ENCODE measurements at places on chromosomes 1 and 21. TPM values are rescaled to one million over a fixed set of nuclear protein-coding genes. Genes with fewer than 3 reads are reported as not detected.
A peak's percentile ranks its signal among the peaks of the same experiment; 100 is the strongest.

DNA sequence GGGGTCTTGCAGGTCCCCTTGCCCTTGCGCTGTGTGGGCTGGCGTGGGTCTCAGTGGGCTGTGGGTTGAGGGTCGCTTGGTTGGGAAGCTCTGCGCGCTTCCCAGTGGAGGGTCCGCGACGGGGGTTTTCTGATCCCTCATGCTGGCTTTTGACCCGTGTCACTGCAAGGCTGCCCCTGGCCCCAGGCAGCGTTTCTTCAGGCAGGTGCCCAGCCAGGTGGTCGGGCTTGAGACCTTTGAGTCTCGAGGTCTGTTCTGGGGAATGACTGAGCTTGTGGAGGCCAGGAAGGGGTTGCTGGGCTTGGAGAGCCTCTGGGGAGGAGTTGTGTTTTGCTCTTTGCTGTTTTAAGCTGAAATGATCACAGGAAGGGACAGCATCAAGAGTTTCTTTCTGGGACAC, 5.3 kb downstream of the SKI start:
- H3K4me3 ChIP-seq: peak overlapping the region; percentile 25
- no peaks in the 10 kb centered on the region for H3K27me3 ChIP-seq
- DNase-seq: no peak
- peaks cover 25% of the 10 kb centered on the region for H3K4me1 ChIP-seq
- peak overlapping the region; percentile 50 for H3K27ac ChIP-seq

- H3K4me1 ChIP-seq: no peaks in the 10 kb centered on the region
- no peaks in the 10 kb centered on the region for H3K36me3 ChIP-seq
- H3K4me3 ChIP-seq: no peak overlapping the region
- H3K27ac ChIP-seq: no peak overlapping the region
- no peak for DNase-seq
- H3K27me3 ChIP-seq: no peaks in the 10 kb centered on the region
Measured at GRCh38 chr1:52544665-52545525, 8.0 kb downstream of the TUT4 start.

- H3K27ac ChIP-seq: peak overlapping the region; percentile 77
- peaks cover 38% of the 10 kb centered on the region for H3K4me1 ChIP-seq
- DNase-seq: peak; percentile 97
- no peaks in the 10 kb centered on the region for H3K36me3 ChIP-seq
- no peaks in the 10 kb centered on the region for H3K27me3 ChIP-seq
Measured at GRCh38 chr1:26697978-26698849, 2.4 kb downstream of the ARID1A start.

TMEM82 gene
- not detected for total RNA-seq

- peak; percentile 91 for DNase-seq
- peak overlapping the region; percentile 90 for H3K27ac ChIP-seq
- peak overlapping the region; percentile 29 for H3K4me3 ChIP-seq
- H3K36me3 ChIP-seq: no peaks in the 10 kb centered on the region
- no peaks in the 10 kb centered on the region for H3K27me3 ChIP-seq
Measured at GRCh38 chr1:234499119-234499942, 20.4 kb upstream of the TARBP1 start.

GRCh38 chr1:193181536-193181935, 4.9 kb downstream of the B3GALT2 start:
- peaks cover 2% of the 10 kb centered on the region for H3K4me1 ChIP-seq
- H3K27ac ChIP-seq: no peak overlapping the region
- H3K36me3 ChIP-seq: peaks cover 2% of the 10 kb centered on the region
- H3K27me3 ChIP-seq: no peaks in the 10 kb centered on the region
- DNase-seq: peak; percentile 39

GRCh38 chr1:164774819-164775654, 216.1 kb downstream of the PBX1 start:
- peaks cover 34% of the 10 kb centered on the region for H3K4me1 ChIP-seq
- DNase-seq: no peak
- H3K4me3 ChIP-seq: no peak overlapping the region
- no peaks in the 10 kb centered on the region for H3K36me3 ChIP-seq
- H3K27ac ChIP-seq: peak overlapping the region; percentile 0

DNA sequence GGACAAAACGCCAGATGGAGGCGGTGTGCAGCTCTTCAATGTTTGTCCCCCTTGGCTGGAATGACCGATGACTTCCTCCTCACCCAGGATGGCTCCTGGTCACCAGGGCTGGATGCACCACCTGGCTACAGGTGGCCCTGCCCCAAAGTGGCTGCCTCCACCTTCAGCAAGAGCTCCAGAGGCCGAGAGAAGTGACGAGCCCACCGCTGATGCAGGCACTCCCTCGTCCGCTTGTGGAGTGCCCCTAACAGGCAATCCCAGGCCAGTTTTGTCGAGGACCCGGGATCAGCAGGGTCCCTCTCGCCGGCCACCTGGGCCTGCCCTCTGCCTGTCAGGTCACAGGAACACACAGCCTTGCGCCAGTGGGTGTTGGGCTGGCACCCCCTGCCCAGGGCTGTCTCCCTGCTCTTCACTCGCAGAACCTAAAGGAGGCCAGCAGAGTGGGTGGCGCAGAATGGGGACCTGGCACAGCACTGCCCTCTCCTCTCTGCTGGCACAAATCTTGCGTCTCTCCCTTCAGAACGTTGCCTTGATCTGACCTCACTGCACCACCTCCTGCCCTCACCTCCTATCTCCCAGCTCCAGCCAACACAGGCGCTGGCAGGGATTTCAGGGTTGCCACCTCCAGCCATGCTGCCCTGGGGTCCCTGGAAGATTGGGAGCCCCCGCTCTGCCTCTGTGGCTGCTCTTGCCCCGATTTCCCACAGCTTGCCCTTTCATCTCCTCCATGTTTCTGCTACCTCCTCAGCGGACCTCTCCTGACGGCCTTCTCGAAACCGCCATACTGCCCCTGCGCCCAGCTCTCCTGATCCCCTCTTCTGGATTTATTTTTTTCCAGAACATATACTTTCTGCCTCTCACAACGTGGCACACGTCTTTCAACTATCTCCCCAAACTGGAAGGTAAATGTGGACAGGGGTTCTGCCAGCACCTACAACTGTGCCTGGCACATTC, 38.6 kb downstream of the SLC45A1 start:
- H3K4me1 ChIP-seq: peaks cover 9% of the 10 kb centered on the region
- no peak overlapping the region for H3K27ac ChIP-seq
- H3K4me3 ChIP-seq: no peak overlapping the region
- DNase-seq: no peak
- H3K36me3 ChIP-seq: peaks cover 49% of the 10 kb centered on the region
- no peaks in the 10 kb centered on the region for H3K27me3 ChIP-seq

- peak; percentile 70 for DNase-seq
- peaks cover 22% of the 10 kb centered on the region for H3K36me3 ChIP-seq
- H3K4me3 ChIP-seq: peak within 1 kb of the TSS; percentile 92
- peaks cover 15% of the 10 kb centered on the region for H3K4me1 ChIP-seq
Measured at GRCh38 chr1:45010855-45011811, at the start of gene HECTD3. Gene HECTD3, minus strand, starts transcription at chr1:45011324. Its CDS starts 67 bp downstream, at chr1:45011257.

- no peaks in the 10 kb centered on the region for H3K4me1 ChIP-seq
- no peak overlapping the region for H3K27ac ChIP-seq
- no peak overlapping the region for H3K4me3 ChIP-seq
- H3K36me3 ChIP-seq: no peaks in the 10 kb centered on the region
- DNase-seq: peak; percentile 98
Measured at GRCh38 chr21:31293986-31294385, 50.1 kb downstream of the TIAM1 start.

- H3K4me3 ChIP-seq: no peak overlapping the region
- H3K27me3 ChIP-seq: no peaks in the 10 kb centered on the region
- peak overlapping the region; percentile 97 for H3K27ac ChIP-seq
- peaks cover 41% of the 10 kb centered on the region for H3K36me3 ChIP-seq
Measured at GRCh38 chr1:16145030-16145661, 10.7 kb downstream of the EPHA2 start.

- H3K27ac ChIP-seq: peak overlapping the region; percentile 34
- no peaks in the 10 kb centered on the region for H3K36me3 ChIP-seq
- H3K4me3 ChIP-seq: no peak overlapping the region
Measured at GRCh38 chr1:41901551-41901950, 17.2 kb downstream of the HIVEP3 start.

- DNase-seq: peak; percentile 24
- H3K4me1 ChIP-seq: no peaks in the 10 kb centered on the region
- H3K27me3 ChIP-seq: peaks cover 17% of the 10 kb centered on the region
- H3K36me3 ChIP-seq: no peaks in the 10 kb centered on the region
Measured at GRCh38 chr1:34885405-34886247, 26.1 kb upstream of the SMIM12 start.

DNA sequence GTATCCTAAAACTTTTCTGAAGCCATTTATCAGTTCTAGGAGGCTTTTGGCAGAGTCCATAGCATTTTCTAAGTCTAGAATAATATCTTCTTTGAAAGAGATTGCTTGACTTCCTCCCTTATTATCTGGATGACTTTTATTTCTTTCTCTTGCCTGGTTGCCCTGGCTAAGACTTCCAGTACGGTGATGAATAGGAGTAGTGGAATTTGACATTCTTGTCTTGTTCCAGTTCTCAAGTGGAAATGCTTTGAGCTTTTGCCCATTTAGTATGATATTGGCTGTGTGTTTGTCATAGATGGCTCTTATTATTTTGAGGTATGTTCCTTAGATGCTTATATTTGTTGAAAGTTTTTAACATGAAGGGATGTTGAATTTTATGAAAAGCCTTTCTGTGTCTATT, 1647.9 kb downstream of the PLA2G4A start:
- H3K27ac ChIP-seq: no peak overlapping the region
- H3K27me3 ChIP-seq: no peaks in the 10 kb centered on the region
- no peak overlapping the region for H3K4me3 ChIP-seq
- H3K36me3 ChIP-seq: no peaks in the 10 kb centered on the region
- DNase-seq: no peak
- no peaks in the 10 kb centered on the region for H3K4me1 ChIP-seq

- no peaks in the 10 kb centered on the region for H3K36me3 ChIP-seq
- no peaks in the 10 kb centered on the region for H3K27me3 ChIP-seq
- no peaks in the 10 kb centered on the region for H3K4me1 ChIP-seq
- H3K27ac ChIP-seq: no peak overlapping the region
- H3K4me3 ChIP-seq: no peak overlapping the region
- no peak for DNase-seq
Measured at GRCh38 chr1:71156590-71156989, 75.8 kb upstream of the ZRANB2 start.

GRCh38 chr1:160720356-160721085, 8.9 kb upstream of the CD48 start:
- H3K4me1 ChIP-seq: no peaks in the 10 kb centered on the region
- H3K27ac ChIP-seq: no peak overlapping the region
- no peak overlapping the region for H3K4me3 ChIP-seq
- DNase-seq: peak; percentile 7

DNA sequence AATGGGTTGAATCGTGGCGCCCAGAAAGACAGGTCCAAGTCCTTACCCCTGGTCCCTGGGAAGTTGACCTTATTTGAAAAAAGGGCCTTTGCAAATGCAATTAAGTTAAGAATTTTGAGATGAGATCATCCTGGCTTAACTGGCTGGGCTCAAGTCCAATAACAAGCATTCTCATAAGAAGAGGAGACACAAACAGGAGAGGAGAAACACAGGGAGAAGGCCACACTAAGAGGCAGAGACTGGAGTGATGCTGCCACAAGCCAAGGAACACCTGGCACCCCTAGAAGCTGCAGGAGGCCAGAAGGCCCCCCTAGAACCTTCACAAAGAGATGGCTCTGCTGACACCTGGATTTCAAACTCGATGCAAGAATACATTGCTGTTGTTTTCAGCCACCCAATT, 44.6 kb downstream of the PDPN start:
- DNase-seq: peak; percentile 38
- H3K27me3 ChIP-seq: no peaks in the 10 kb centered on the region
- no peak overlapping the region for H3K27ac ChIP-seq

- no peak for DNase-seq
- peaks cover 9% of the 10 kb centered on the region for H3K4me1 ChIP-seq
- H3K4me3 ChIP-seq: no peak overlapping the region
- no peaks in the 10 kb centered on the region for H3K27me3 ChIP-seq
- H3K36me3 ChIP-seq: no peaks in the 10 kb centered on the region
Measured at GRCh38 chr1:235823684-235824083, 43.0 kb downstream of the LYST start.

Data from fibroblast of lung (primary cell).